ENCODE measurements at places on chromosomes 2 and 18.

DNA sequence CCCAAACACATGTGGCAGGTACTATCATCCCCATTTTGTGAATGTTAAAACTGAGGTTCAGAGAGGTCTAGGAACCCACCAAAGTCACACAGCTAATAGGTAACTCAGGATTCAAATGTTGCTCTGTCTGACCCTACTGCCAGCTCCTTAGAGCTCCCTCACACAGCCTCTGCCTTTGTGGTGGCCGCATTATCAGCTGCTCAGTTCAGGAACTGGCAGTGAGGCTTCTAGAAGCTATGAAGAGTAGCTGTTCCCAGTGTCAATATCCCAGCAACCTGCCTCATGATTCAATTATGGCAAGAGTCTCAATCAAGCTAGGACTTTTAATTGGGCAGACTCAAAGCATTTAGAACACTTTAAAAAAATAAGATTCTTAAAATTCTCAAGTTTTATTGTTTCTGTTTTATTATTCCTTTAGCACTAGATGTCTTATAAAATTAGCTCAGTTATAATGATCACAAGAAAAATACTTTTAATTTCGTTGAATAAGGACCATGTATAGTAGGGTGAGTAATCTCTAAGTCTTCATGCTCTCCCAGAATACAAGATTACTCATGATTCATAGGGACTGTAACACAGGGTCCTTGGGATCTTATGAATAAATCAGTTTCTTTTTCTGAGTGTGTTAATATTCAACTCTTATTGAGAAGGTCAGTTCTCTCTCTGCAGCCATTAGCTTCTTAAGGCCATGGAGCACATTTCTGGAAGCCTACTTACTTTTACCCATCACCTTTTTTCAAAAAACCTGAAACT is 342.7 kb downstream of the RND3 start:
- DNase-seq = no peak

- no peak for DNase-seq
Measured at GRCh38 chr2:26758790-26759321, 5.2 kb upstream of the SLC35F6 start.

DNA sequence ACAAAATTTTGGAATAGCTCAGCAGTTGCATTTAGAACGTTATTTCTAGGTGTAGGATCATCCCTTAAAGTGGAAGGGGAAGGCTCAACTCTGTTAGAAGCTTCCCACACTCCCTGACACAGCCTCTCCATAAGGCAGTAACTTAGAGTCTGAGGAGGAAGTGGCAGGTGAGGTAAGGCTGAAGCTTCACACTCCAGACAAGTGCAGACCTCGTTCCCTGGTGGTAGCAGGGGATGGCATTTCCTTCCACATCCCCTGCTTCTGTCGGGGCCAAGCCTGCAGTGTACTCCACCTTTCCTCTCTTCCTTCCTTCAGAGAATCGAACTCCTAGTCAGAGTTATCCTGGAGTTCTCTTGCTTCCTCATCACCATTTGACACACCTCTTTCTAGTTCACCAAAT is 224.7 kb downstream of the CYRIA start:
- no peak for DNase-seq

GRCh38 chr18:45580127-45580526 is 35.1 kb upstream of the SLC14A2 start:
- no peak for DNase-seq

DNA sequence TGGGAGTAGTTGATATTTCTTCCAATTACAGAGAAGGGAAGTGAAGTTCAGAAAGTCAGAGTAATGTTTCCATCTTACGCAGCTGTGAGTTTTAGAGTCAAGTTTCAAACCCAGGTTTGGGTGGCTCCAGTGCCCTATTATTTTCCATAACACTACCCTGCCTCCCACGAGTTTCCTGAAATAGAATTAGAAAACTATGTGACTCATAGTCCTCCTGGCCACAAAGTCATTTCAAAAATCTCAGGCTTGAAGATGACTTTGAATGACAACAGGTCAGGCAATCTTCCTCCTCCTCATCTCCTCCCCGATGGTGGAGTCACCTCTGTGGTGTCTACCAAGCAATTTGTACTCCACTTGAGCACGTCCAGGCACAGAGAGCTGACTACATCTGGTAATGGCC is 212.3 kb upstream of the TRIB2 start:
- no peak for DNase-seq

- no peak for DNase-seq
Measured at GRCh38 chr2:42788882-42789281, 3.5 kb downstream of the HAAO start.

DNA sequence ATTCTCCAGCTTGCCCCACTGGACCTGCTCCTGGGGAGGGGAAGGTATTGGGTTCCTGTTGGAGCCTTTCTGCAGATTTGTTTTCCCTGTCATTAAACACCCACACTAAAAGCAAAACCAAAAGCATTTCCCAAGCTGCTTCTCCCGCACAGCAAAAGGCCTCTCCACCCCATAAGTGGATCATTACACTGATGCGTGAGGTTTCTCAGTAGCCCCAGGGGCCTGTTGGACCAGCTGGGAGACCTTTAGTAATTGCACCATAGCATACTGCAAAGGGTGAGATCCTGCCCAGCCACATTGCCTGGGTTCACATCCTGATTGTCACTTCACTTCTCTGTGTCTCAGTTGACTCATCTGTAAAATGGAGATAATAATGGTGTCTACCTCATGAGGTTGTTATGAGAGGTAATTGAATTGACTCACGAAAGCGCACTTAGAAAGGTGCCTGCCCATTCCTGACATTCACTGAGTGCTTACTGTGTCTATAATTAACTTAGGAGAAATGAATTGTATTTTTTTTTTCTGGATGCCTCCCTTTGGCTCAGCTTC is 43.9 kb downstream of the TOGARAM2 start:
- no peak for DNase-seq

DNA sequence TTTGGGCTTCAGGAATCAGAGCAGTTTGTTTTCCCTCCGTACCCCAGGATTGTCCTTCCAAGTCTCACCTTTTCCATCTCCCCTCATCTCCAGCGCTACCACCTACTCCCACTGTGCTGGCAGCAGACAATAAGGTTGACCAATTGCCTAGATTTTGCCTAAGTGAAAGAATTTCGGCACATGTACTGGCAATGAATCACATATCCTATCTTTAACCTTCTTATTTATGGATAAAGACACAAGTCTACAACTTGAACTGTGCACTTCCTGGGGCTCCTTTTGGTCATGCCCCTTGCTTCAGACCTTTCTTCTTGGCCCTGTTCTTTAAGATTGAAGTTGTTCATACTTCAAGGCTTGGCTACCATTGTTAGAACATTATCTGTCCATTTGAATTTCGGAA is 71.4 kb downstream of the KCMF1 start:
- no peak for DNase-seq

DNA sequence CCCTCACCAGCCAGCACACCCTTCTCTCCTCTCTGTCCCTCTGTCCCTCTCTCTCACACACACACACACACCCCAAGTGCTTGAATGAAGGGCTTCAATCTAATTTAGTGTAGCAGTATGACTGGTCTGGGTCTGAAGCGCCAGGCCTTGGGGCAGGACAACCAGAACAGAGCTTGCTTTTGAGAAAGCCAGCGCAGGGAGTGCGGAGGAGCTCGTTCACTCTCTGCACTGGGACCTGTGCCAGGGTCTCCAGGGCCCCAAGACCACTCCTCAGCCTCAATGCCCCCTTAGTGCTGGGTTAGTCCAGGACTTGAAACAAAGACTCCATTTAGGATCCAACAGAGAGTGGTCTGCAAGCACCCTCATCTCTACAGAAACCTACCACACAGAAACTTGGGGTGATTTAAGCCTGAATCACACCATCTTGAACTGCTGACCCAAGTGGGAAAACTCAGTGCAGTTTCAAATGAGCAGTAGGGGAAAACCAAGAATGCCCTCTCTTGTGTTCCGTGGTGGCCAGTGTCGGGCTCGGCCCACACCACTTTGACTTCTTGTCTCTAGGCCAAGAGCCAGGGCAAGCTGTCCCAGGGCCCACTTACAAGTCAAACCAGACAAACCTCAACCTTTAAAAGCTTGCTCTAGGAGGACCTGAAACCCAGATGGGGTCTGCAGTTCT is 66.6 kb upstream of the WIPF1 start:
- DNase-seq = no peak

DNA sequence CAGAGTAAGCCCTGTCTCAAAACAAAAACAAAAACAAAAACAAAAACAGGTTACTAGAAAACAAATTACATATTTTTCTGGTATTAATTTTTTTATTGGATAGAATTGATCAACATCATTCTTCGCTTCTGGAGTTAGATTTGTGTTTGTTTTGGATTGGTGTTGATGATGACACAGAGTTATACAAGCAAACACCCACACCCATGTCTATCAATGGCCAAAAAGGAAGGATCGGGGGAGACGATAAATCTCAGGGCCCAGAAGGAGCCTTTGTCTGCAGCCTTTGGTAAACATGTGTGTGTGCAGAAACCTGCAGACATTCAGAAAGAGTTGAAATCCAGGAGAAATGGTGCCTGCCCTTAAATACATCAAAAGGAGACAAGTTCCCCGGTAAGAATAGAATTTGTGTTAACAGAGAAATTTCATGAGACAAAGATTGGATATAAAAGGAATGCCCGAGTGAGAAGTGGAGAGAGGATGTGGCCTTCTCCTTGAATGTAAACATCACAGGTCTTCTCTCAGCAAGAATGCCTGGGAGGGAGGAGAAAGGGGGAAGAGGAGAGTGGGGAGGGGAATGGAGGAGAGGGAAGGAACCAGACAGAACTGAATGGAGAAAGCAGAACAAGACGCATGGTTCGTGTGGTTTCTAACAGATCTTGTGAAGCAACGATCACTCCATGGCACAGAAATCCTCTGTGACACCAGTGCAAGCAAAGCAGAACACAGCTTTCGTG is 40.4 kb upstream of the TMEM178A start:
- DNase-seq = no peak

DNA sequence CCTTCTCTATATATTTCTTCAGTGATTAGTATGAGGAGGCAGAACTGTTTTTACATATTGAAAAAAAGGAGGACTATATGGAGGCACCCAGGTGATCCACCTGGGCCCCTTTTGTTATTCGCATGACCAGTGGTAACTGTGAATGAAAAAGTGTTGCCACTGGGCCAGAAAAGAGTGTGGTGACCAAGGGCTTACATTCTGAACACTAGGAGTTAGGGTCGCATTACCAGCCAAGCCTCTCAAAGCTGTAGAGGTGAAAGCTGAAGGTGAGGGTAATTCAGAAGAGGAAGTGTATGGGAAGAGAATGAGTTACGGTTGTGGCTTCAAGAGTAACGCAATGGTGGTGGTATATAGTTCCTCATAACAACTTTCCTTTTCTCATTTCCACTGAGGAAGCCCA is 487.6 kb downstream of the TMEM182 start:
- no peak for DNase-seq

GRCh38 chr2:111626865-111627163 is 257.2 kb downstream of the ANAPC1 start:
- DNase-seq = no peak

- DNase-seq = no peak
Measured at GRCh38 chr2:233061591-233062450, 1.7 kb downstream of the INPP5D start.

GRCh38 chr2:197952540-197953202 is 148.3 kb downstream of the PLCL1 start:
- no peak for DNase-seq

DNA sequence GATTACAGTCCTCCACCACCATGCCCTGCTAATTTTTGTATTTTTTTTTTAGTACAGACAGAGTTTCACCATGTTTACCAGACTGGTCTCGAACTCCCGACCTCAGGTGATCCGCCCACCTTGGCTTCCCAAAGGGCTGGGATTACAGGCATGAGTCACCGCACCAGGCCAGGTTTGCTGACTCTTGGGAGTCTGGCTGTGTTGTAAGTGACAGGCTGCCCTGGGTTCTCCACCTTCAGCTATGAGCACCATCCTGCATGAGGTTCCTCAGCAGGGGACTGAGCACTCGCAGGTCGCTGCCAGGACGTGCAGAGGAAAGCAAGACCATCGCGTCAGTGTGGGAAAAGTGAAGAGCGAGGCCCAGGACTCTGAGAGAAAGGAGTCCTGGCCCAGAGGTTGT is 112.6 kb upstream of the NDUFV2 start:
- DNase-seq = no peak

DNA sequence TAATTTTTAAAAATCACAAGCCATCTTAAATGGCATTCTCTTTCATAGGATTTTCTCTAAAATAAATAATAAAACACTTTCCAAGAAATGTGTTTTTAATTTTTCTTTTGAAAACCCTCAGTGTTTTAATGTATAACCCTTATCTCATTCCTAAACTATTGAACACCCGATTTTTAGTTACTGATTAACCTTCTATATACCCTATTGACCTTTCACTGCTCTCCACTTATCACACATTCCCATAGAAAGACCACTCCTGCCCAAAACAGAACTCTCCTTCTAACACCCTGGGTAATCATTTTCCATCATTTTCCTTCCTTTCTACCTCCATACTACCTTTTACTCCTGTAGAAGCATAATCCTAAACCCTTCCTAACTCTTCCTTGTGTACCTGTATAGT is 102.4 kb downstream of the EPC2 start:
- no peak for DNase-seq

DNA sequence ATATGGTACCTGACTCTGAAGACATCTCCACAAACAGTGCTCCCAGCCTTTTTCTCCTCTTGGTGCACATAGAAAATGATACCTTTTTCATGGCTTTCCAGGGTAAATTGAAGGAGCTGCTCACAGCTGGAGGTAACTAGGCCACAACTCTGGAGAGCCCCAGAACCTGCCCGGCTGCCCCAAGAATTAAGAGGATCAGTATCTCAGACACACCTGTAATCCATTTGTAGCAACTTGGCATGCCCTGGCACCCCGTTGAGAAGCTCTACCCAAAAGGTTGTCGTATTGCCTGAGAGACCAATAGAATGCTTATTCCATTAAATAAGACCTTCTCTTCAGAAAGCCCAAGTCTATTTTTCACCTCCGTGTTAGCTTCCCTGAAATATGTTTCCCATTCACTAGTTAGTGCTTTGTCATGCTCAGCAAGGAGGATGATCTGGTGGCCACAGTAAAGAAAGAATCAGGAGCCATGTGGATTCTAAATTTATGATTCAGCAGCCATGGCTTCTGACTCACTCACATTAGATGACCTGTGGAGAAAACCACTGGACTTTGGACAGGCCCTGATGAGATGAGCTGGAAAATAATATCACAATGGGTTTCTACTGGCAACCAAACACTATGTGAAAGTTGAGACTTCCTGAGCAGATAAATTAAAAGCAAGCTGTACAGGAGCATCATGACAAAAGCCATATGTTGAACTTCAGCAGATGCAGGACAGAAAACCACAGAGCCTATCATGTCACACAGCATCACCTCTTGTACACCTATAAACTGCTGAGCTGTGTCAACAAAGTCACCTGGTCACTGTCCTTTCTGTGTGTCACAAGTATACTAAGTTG is 253.3 kb upstream of the OSR1 start:
- DNase-seq = peak; percentile 97

DNA sequence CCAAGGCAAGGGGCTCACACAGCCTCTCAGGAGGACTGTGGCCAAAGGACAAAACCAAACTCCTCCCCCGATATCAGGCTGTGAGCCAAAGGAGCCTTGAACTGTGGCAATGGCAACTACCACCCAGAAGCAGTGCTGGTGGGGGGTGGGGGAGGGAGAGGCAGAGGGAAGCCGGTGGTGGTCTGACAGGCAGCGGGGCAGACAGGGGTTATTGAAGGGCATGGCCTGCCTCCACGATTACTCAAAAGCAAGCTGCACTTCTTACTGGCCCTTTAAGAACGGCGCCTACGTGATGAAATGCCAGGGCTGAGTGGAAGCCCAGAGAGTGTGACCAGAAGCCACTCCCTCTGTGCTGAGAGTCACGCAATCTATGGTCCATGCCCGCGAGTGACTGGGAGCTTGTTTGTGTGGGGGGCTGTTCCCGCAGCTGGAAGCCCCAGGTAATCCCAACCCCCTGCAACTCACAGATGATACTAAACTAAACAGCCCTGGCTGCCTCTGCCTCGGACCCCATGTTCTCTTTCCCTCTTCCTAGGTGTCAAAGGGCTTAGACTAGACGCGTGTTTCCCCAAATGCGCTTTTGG is 128.2 kb upstream of the CXCR4 start:
- DNase-seq = peak; percentile 14

All from fibroblast of gingiva (primary cell).